Mesothelial cell of epicardium (in vitro differentiated cells): ENCODE measurements at places on chromosomes 16 and 17. TPM values are rescaled to one million over a fixed set of nuclear protein-coding genes. Genes with fewer than 3 reads are reported as not detected.
A peak's percentile ranks its signal among the peaks of the same experiment; 100 is the strongest.

- no peak for DNase-seq
- peaks cover 39% of the 10 kb centered on the region for H3K27me3 ChIP-seq
Measured at GRCh38 chr16:80947708-80948625, 58.7 kb downstream of the CMC2 start.

DNA sequence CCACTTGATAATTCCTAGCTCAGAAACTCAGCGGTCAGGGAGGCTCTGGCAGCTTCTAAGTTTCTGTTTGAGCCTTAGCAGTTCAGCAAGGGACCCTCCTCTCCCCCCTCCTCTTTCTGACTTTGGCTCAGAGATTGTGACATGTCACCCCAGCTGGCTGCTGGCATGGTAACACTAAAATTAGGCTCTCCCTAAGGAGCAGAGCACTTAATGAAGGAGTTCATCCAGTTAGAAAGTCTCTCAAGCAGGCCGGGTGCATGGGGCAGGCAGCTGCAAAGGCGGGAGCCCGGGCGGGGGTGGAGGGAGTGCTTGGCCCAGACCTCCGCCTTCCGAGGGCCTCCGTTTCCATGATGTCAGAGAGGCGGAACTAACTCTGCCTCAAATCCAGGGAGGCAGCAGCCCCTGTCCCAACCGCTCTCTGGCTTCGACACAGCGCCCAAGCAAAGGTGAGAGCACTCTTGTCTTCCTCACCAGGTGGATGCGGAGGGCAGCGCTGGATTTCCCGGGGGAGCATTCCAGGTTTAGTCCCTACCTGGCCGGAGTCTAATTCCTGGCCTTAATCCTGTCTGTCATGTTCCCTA, 128.0 kb upstream of the PLCG2 start:
- H3K27ac ChIP-seq: peak overlapping the region; percentile 34
- no peak for DNase-seq
- H3K4me3 ChIP-seq: no peak overlapping the region

DNA sequence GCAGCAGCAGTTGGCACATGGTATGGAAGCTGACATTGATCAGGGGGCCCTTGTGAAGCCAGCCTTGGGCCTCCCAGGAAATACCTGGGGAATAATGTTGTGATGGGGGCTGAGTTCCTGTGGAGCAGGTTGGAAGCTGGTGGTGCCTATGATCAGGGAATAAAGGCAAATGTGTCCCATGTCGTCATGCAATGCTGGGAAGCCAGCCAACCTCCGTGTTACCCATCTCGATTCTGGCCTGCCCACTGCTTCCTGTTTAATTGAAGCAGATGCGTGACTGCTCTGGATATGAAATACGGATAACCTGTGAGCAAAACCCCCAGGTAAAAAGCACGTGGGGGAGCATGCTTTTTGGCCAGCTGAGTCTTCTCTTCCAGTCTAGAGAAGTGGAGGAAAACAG, 580.4 kb upstream of the HSBP1 start:
- peaks cover 15% of the 10 kb centered on the region for H3K27me3 ChIP-seq
- H3K27ac ChIP-seq: no peak overlapping the region
- DNase-seq: no peak
- no peaks in the 10 kb centered on the region for H3K36me3 ChIP-seq
- H3K4me3 ChIP-seq: no peak overlapping the region
- peaks cover 6% of the 10 kb centered on the region for H3K4me1 ChIP-seq

DNA sequence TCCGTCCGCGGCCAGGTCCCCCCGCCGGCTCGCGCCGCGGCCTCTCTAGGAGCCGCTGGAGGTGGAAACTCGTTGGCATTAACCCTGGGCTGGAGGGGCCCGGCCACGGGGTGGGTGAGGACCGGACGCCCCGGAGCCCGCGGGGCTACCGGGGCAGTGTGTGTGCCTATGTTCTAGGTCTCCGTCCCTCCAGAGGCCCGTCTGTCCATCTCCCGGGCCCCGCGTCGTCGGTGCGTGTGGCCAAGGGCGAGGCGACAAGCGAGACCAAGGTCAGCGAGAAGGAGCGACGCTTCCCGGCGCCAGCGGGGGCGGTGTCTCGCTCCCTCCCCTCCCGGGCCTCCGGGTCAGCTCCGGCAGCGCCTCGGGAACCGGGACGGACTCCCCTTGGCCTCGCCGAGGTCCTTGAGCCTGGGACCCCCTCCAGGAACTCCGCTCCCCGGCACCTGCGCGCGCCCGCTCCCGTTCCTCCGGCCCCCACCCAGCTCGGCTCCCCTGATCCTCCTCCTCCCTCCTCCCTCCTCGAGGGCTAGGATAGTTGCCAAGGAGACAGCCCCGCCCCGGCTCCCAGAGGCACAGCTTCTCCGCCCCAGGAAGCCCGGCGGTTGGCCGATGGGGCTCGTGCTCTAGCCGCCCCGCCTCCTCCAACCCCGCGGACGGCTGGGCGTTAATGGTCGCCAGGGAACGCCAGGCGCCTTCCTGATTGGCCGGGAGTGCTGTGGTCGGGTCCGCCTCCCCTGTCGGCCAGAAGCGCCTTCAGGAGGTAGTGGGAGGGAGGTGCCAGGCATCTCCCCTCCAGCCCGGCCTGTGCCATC, 663 bp upstream of the ZNF768 start:
- DNase-seq: peak; percentile 97
- H3K36me3 ChIP-seq: peaks cover 9% of the 10 kb centered on the region
- no peaks in the 10 kb centered on the region for H3K27me3 ChIP-seq
- H3K4me3 ChIP-seq: peak overlapping the region; percentile 67
- peak overlapping the region; percentile 98 for H3K27ac ChIP-seq
- H3K4me1 ChIP-seq: peaks cover 25% of the 10 kb centered on the region

DNA sequence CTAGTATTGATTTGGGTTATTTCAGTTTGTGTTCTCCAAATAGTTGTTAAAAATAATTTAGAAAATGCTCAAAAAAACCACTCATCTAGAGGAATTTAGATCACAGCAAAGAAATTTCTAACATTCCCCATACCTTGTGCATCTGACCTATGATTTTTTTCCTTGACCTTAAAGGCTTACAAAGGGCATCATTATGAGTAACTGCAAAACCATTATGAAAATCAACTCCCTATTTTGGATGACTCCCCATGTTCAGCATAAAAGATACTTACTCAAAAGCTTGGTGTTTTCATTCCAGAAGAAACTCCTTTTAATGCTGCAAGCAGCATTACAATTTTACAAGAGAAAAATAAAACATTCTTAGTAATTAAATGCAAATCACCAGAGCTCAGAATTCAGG, 83.2 kb downstream of the GRIN2A start:
- no peaks in the 10 kb centered on the region for H3K4me1 ChIP-seq
- H3K27me3 ChIP-seq: peaks cover 7% of the 10 kb centered on the region
- no peak overlapping the region for H3K27ac ChIP-seq
- no peak overlapping the region for H3K4me3 ChIP-seq

GRCh38 chr17:79084291-79085153, 9.9 kb downstream of the ENGASE start:
- no peaks in the 10 kb centered on the region for H3K4me1 ChIP-seq
- peaks cover 21% of the 10 kb centered on the region for H3K36me3 ChIP-seq
- no peaks in the 10 kb centered on the region for H3K27me3 ChIP-seq
- DNase-seq: no peak
- no peak overlapping the region for H3K4me3 ChIP-seq

- H3K4me1 ChIP-seq: peaks cover 42% of the 10 kb centered on the region
- peak overlapping the region; percentile 98 for H3K27ac ChIP-seq
- DNase-seq: no peak
- no peaks in the 10 kb centered on the region for H3K36me3 ChIP-seq
Measured at GRCh38 chr16:73071131-73071940, 23.4 kb upstream of the ZFHX3 start.

DNA sequence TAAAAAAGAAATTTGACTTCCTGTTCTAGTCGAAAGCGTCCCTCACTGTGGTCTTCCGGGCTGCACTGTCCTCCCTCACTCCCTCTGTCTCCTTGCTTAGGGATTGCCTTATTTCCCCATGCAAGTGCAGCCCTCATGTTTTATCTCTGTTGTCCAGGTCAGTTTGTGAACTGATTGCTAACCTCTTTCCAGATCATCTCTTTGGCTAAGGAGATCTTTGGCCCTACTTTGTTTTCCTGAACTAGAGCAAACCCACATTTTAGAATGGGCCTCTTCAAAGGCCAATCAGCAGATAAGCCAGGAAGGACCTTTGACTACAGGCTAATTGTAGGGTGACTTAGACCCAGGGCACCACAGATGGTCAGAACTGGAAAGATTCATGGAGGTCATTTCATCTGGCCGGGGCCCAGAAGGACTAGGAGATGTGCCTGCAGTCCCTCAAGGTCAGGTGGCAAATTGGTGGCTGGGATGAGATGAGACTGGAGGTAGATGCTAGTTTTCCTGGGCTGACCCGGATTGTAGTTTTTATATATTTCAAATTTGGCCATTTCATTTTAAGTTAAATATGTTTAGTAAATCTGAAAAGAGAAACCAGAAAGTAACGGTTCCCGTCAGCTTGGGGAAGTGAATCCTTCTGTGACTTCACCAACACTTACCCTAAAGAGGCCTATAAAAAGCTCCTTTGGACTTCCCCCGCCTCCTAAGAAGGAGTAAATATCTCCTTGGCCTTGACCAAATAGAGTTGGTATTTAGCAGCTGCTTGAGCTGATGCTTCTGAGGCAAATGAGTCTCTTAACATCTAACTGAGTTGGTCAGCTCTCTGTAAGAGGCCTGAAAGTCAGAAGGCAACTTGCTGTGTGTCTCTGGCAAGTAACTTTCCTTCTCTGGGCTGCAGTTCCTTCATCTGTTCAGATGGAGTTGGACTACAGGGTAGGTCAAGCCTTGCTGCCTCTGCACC, 6.2 kb upstream of the SLC25A19 start:
- H3K27ac ChIP-seq: no peak overlapping the region
- H3K27me3 ChIP-seq: no peaks in the 10 kb centered on the region
- H3K4me1 ChIP-seq: no peaks in the 10 kb centered on the region
- no peak overlapping the region for H3K4me3 ChIP-seq
- no peak for DNase-seq

- no peak for DNase-seq
- H3K4me1 ChIP-seq: peaks cover 35% of the 10 kb centered on the region
- H3K36me3 ChIP-seq: no peaks in the 10 kb centered on the region
- no peak overlapping the region for H3K27ac ChIP-seq
- H3K4me3 ChIP-seq: no peak overlapping the region
Measured at GRCh38 chr17:29143894-29144293, 36.3 kb downstream of the MYO18A start.

- H3K27ac ChIP-seq: no peak overlapping the region
- no peaks in the 10 kb centered on the region for H3K36me3 ChIP-seq
- H3K4me3 ChIP-seq: no peak overlapping the region
Measured at GRCh38 chr17:75334723-75335122, 45.5 kb upstream of the SLC25A19 start.

DNA sequence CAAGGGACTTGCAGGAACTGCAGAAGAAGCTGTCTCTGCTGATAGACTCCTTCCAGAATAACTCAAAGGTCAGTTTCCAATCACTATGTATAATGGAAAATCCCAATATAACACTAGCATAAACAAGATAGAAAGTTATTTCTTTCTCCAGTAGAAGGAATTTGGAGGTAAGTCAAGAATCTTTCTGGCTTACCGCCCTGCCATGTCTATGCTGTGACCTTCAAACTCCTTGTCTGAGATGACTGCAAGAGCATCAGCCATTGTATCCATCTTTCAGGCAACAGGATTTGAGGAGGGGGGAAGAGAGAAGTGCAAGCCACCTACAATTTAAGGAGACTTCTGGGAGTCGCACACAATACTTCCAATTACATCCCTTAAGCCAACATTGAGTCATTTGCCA, 2.7 kb downstream of the LDAF1 start:
- peaks cover 20% of the 10 kb centered on the region for H3K4me1 ChIP-seq
- H3K27me3 ChIP-seq: no peaks in the 10 kb centered on the region
- DNase-seq: no peak

GRCh38 chr16:22194707-22195444, 11.2 kb upstream of the EEF2K start:
- H3K4me1 ChIP-seq: peaks cover 9% of the 10 kb centered on the region
- DNase-seq: no peak
- peak overlapping the region; percentile 86 for H3K4me3 ChIP-seq
- peak overlapping the region; percentile 96 for H3K27ac ChIP-seq
- no peaks in the 10 kb centered on the region for H3K36me3 ChIP-seq
- peaks cover 3% of the 10 kb centered on the region for H3K27me3 ChIP-seq

DNA sequence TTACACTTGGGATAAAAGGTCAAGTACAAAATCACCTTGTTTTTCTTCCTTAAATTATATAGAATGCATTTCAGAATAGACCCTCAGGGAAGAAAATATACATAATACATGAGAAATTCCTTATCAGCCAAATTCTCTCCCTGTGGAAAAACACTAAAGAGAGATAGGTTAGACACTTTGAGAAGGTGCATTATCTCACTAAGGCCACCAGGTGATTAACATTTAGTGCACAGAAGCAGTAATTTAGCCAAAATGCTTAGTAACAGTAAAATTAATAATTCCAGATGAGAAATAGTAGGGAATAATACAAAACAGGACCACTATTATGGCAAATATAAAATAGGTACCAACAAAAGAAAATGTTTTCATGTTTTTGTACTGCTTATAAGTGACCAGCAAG, 185.3 kb upstream of the C17orf78 start:
- peaks cover 17% of the 10 kb centered on the region for H3K4me1 ChIP-seq
- H3K4me3 ChIP-seq: no peak overlapping the region
- H3K27ac ChIP-seq: no peak overlapping the region
- H3K27me3 ChIP-seq: no peaks in the 10 kb centered on the region

DNA sequence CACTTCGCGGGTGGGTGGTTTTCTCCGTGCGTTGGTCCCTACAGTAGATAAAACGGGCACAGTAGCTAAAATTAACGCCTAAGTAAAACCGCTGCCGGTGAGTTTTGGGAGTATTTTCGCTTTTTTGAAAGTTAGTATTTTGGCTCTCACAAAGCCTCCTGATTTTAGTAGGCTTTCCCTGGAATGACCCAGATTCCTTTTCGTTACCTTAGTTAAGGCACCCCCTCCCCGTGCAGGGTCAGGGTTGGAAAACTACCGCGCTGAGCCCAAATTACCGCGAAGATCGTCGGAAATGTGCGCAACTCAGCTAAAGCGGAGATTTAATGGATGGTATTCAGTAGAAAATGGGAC, 28.3 kb upstream of the ST6GALNAC1 start:
- peak overlapping the region; percentile 82 for H3K4me3 ChIP-seq
- no peaks in the 10 kb centered on the region for H3K36me3 ChIP-seq
- H3K4me1 ChIP-seq: peaks cover 44% of the 10 kb centered on the region
- H3K27ac ChIP-seq: peak overlapping the region; percentile 97

GRCh38 chr16:4115209-4115948, 863 bp downstream of the ADCY9 start:
- H3K36me3 ChIP-seq: peaks cover 7% of the 10 kb centered on the region
- peak overlapping the region; percentile 71 for H3K4me3 ChIP-seq
- DNase-seq: peak; percentile 48
- peaks cover 41% of the 10 kb centered on the region for H3K4me1 ChIP-seq

DNA sequence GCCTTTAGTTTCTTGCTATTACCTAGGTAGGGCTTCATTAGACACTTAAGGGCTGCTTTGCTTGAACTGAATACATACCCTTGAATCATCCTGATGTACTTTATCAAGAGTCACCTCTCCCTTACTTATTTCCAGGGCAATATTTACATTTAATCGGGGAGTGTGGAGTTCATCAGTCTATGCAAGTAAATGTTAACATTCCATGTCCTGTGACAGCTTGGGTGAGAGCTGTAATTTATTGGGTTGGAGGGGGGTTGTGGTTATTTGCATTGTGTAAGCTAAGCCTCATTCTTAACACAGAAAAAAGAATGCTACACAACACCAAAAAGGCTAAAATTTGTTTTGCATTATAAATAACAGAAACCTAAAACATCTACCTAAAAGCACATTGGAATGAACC, 16.7 kb downstream of the KCNJ16 start:
- H3K27me3 ChIP-seq: no peaks in the 10 kb centered on the region
- H3K4me1 ChIP-seq: peaks cover 41% of the 10 kb centered on the region
- DNase-seq: no peak
- no peaks in the 10 kb centered on the region for H3K36me3 ChIP-seq

The RAD51D gene
- total RNA-seq: 12.0 to 17.2 TPM (median 14.8 TPM) in 3 replicates

The CCL1 gene
- total RNA-seq: not detected in 3 replicates

The CCL3 gene
- total RNA-seq: not detected in 3 replicates

The GH1 gene
- not detected in 3 replicates for total RNA-seq

The SLC47A2 gene
- total RNA-seq: not detected in 3 replicates

The ARL16 gene
- 42.8 to 44.7 TPM (median 44.5 TPM) in 3 replicates for total RNA-seq

The KRT40 gene
- total RNA-seq: 0.16 TPM in 1 of 3 replicates, not detected in the others
